ENCODE measurements at places on chromosomes 16 and 17. TPM values are rescaled to one million over a fixed set of nuclear protein-coding genes. Genes with fewer than 3 reads are reported as not detected.

The ASIC2 gene
- total RNA-seq: not detected

The SEZ6 gene
- not detected for total RNA-seq

The MAPT gene
- total RNA-seq: 0.15 TPM

The MPV17L gene
- 0.15 TPM for total RNA-seq

The MYH3 gene
- 0.30 TPM for total RNA-seq

The PGS1 gene
- total RNA-seq: 43.5 TPM

The ASPA gene
- not detected for total RNA-seq

The PRR15L gene
- total RNA-seq: not detected

The CACNA1G gene
- total RNA-seq: under 0.01 TPM
